Calu3 (cell line): ENCODE measurements at places on chromosomes 6 and 20. TPM values are rescaled to one million over a fixed set of nuclear protein-coding genes. Genes with fewer than 3 reads are reported as not detected.

The FAM209B gene
- total RNA-seq = not detected in 2 replicates

The DSP gene
- total RNA-seq = 46.4 and 57.7 TPM in 2 replicates

DNA sequence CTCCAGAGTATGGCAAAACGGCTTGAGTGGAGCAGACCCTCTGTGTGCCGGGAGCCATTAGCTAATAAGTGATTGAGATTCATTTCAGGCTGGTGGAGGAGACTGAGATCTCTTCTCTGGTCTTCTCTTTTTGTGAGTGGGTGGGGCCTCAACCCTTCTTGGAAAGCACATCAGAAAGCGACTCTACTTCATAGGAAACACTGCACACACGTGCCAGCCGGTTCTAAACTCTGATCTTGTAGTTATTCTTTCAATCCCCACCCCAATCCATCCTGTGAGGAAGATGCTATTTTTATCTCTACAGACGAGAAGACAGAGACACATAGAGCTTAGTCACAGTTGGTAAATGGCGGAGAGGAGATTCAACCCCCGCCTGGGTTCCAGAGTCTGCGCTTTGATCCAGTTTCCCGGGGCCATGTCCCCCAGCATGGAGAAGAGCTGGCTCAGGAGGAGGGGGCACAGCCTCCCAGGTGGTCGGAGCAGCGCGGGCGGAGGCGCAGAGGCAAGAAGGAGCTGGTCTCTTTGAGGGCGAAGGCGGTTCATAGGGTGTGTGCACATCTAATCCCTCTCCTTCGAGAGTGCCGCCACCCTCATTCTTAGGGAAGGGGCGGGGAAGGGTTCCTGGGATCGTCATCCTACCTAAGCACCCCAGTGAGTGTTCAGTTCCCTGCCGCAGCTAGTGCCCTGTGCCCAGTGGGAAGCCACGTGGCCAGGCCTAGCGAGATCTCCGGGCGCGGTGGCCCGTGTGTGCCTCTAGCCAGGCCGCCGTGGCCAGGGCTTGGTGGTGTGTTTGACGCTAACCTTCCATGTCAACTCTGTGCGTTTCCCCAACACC is 49.0 kb upstream of the TAGAP start:
- no peak overlapping the region for H3K27ac ChIP-seq
- no peaks in the 10 kb centered on the region for H3K36me3 ChIP-seq
- no peak overlapping the region for H3K4me3 ChIP-seq
- no peak for DNase-seq
- H3K4me1 ChIP-seq = no peaks in the 10 kb centered on the region
- peaks cover 30% of the 10 kb centered on the region for H3K27me3 ChIP-seq

- no peak overlapping the region for H3K4me3 ChIP-seq
- H3K27me3 ChIP-seq = no peaks in the 10 kb centered on the region
- DNase-seq = no peak
- H3K36me3 ChIP-seq = no peaks in the 10 kb centered on the region
Observed at GRCh38 chr6:44918671-44919296, 409.3 kb upstream of the RUNX2 start.

The SLC23A2 gene
- 13.2 and 14.8 TPM in 2 replicates for total RNA-seq

DNA sequence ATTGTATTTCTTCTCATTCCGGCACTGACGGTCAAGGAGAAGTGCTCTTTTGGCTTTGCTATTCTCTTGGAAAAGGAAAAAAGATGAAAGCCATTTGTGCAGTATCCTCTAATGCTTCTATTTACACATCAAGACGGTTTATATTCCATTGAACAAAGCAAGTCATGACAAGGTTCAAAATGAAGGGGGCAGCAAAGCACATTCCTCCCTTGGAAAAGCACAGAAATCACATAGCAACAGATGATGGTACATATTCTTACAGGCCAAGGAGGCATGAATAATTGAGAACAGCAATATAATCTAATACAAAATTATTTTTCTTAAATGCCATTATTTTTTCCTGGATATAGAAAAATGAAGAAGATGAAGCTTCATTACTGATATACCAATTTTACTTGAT is 508.2 kb upstream of the JAG1 start:
- no peak for DNase-seq
- H3K27me3 ChIP-seq = no peaks in the 10 kb centered on the region
- peaks cover 10% of the 10 kb centered on the region for H3K4me1 ChIP-seq
- no peaks in the 10 kb centered on the region for H3K36me3 ChIP-seq
- H3K4me3 ChIP-seq = no peak overlapping the region
